ENCODE measurements at places on chromosomes 3 and 15.

- no peak for DNase-seq
Measured at GRCh38 chr15:56105855-56106254, 112.4 kb upstream of the NEDD4 start.

DNA sequence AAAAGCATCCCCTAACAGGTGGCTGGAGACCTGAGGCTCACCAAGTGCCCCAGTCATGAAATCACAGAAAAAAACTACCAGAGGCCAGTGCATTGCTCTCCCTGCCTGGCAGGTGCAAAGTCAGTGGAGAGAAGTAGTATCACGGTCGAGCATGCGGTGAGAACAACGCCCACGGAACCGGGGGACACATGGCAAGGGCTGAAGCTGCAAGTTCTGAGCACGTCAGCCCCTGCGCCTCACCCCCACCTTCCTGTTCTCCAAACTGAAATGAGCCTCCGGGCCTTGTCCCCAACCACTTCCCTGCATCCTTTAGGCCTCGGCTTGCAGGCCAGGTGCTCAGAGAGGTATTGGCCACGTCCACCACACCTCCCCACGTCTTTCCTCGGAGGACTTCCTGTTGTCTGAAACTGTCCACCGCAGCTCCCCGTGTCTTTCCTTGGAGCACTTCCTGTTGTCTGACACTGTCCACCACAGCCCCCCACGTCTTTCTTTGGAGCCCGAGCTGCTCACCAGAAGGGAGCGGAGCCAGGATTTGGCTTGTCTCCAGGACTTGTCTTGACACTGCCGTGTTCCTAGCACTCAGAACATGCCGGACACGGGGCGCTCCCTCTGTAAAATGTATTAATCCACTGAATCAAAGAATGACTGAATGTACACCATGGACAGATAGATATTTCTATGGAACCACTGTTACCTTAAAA lies 43.9 kb downstream of the NSMCE3 start:
- no peak for DNase-seq

DNA sequence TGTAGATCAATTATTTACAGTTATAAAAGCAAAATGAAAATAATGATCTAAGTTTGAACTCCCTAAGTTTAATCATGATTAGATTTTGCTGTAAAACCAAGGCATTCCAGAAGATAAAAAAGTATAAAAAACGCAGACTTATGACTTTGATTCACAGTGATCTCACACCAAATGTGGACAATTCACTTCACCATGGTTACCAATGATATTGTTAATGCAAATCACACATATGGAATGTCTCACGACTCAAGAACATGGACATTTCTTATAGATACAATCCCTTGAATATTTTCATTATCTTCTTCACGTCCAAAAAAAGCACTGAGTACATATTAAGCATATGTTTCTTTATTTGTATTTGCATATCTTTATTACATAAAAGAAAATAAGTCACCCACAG lies 1054.2 kb downstream of the NAALADL2 start:
- no peak for DNase-seq

- no peak for DNase-seq
Measured at GRCh38 chr3:184993394-184993793, 159.5 kb downstream of the C3orf70 start.

- no peak for DNase-seq
Measured at GRCh38 chr15:57411945-57412768, 35.9 kb downstream of the CGNL1 start.
